Right atrium auricular region (tissue), 2 donors: ENCODE measurements at places on chromosomes 3 and 15. TPM values are rescaled to one million over a fixed set of nuclear protein-coding genes. Genes with fewer than 3 reads are reported as not detected.

GRCh38 chr15:65370885-65371284 lies 6.9 kb downstream of the IGDCC3 start:
- DNase-seq, result no peak

DNA sequence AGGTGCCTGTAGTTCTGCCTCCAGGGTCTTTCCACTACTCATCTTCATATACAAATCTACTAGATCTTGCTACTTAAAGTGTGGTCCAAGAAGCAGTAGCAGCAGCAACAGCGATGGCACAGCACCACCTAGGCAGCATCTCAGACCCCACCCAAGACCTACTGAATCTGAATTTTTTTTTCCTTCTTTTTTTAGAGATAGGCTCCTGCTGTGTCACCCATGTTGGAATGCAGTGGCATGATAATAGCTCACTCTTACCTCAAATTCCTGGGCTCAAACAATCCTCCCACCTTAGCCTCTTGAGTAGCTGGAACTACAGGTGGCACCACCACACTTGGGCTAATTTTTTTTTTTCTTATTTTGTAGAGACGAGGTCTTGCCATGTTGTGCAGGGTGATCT lies 346.7 kb upstream of the TGFBR2 start:
- DNase-seq, result no peak

GRCh38 chr15:41148065-41148464 lies 32.0 kb upstream of the INO80 start:
- DNase-seq, result no peak

- DNase-seq, result no peak
These were observed 449.5 kb upstream of the TBL1XR1 start for GRCh38 chr3:177646749-177647148.

DNA sequence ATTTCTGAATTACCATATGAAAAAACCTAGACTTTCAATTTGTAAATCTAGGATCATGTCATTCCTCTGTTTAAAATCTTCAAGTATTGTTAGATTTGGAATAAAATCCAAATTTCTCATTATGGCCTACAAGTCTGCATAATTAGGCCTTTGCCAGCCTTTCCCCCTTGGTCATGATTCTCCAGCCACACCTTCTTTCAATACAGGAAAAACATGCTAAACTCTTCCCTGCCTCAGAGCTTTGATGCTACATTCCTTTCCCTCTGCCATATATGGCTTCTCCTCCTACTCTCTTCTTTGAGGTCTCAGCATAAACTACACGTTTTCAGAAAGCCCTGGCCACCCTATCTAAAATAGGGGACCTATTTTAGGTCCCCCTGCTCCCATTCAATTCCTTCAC lies 48.5 kb downstream of the TM6SF1 start:
- no peak for DNase-seq

DNA sequence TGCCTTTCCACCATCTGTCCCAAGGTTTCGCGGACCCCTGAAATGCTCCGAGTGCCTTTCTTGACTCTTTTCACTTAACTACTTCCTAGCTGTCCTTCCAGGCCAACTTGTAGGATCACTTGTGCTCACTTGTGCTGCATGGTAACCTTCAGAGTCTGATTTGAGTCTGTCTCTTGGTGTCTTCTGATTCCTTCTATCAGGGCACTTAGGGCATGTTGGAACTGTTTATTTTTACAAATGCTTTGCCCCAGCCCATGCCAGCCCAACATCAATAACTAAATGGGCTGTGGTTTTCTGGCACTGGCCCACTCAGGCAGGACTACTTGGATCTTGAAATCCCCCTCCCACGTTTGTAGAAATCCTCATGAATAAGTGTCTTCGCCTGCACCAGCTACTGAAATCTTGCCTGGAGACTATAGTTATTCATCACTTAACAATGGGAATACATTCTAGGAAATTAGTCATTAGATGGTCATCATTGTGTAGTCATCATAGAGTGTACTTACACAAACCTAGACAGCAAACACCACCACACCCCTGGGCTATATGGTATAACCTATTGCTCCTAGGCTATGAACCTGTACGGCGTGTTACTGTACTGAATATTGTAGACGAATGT lies 123.1 kb upstream of the STRIT1 start:
- DNase-seq, result no peak

GRCh38 chr15:77350792-77351191 lies 69.1 kb downstream of the PEAK1 start:
- no peak for DNase-seq

DNA sequence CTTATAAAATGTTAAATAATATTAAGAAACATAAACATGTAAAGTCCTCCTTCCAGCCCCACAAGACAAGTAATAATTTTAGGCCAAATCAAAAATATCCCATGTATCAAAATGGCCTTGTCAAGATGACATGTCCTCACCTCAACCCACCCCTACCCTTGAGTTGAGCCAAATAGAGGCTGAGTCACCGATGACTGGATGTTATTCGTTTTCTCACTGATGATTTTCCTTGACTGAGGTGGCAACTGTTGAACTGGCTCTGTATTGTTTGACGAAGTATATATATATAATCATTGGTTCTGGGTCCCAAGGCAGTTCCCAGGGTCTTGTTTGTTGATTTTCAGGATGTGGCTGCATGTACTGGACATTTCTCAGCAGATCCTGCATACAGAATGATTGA lies 75.3 kb downstream of the TMEM108 start:
- no peak for DNase-seq

DNA sequence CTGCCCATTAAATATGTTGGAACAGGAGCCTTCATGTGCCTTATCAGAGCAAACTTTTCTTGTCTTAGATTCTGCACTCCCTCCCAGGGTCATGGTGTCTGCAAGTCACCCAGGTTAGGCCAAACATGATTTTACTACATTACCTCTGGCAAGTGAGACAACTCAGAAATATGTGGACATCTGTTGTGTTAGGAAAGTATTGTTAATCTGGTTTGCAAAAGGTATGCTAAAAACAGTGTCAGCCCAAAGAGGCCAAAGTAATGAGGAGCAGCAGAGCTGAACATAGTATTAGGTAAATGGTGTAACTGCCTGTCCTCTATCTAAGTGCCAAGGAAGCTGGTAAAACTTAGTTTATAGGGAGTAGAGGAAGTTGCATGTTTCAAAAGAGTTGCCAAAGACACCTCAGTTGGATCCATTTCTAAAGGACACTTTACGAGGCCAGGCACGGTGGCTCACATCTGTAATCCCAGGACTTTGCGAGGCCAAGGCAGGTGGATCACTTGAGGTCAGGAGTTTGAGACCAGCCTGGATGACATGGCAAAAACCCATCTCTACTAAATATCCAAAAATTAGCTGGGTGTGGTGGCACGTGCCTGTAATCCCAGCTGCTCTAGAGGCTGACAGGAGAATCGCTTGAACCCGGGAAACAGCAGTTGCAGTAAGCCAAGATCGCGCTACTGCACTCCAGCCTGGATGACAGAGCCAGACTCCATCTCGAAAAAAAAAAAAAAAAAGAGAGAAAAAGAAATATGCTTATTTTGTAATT lies 22.5 kb upstream of the PPIB start:
- no peak for DNase-seq

GRCh38 chr15:65752151-65752700 lies 39.9 kb downstream of the DENND4A start:
- no peak for DNase-seq

- DNase-seq, result no peak
These were observed 214.8 kb downstream of the KCNH8 start for GRCh38 chr3:19363071-19363470.

- peak; percentile 67 for DNase-seq
These were observed 104.2 kb upstream of the SLC7A14 start for GRCh38 chr3:170689893-170690660.

DNA sequence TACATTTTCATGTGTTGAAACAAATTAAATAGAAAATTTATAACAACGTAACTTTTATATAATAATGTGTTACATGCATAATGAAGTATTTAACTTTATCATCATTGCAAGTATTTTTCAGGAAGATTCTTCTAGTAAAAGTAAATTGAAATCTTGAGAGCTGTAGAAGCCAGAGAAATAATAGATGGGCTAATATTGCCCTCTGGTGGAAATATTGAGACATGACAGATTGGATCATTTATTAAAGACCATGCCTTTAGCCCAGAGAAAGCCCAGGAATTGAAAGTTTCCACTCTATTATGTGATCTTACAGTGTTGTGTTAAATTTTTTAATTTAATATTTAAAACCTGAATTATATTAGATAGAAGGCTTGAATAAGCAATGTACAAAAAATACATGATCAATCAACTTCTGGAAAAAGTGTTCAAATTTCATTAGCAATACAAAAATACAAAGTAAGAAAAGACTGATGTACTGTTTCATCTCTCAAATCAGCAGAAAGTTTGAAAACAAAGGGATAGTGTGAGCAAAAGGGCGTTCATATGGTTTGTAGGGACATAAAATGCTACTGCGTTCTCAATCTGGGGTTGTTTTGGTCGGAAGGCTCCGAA lies 52.7 kb upstream of the SPTSSB start:
- no peak for DNase-seq

GRCh38 chr15:77819851-77820728 lies 187.4 kb upstream of the LINGO1 start:
- no peak for DNase-seq

- no peak for DNase-seq
These were observed 12.8 kb downstream of the GPR176 start for GRCh38 chr15:39907216-39907615.

DNA sequence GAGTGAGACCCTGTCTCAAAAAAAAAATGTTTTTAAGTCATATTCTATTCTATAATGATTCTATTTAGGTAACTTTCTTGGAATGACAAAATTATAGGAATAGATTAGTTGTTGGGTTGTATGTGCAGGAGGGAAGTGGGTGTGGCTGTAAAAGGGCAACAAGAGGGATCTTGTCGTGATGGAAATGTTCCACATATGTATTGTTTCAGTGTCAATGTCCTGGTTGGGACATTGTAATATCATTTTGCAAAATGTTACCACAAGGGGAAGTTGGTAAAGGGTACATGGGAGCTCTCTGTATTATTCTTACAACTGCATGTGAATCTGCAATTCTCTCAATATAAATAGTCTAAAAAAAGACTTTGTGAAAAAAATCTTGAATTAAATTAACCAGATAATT lies 14.3 kb upstream of the ABHD5 start:
- DNase-seq, result no peak

- DNase-seq, result no peak
These were observed 342.1 kb upstream of the SOX2 start for GRCh38 chr3:181369637-181370036.

GRCh38 chr3:18114894-18115293 lies 310.2 kb downstream of the SATB1 start:
- no peak for DNase-seq

DNA sequence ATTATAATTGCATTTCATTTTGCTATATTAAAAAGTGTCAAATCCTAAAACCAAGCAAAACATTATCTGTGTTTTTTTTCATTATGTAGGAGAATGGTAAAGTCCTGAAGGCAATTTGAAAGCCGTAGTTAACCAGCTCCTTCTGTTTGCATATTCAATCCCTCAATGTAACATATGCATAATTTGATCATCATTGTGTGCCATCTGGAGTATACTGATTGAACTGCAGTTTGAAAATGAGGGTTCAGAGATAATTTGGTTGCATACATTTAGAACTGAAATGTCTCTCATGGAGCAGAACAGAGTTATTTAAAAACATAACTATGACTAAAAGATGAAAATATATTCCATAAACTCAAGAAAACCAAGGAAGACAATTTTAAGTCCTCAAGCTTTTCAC lies 518.6 kb downstream of the GBE1 start:
- no peak for DNase-seq

The CAPN3 gene
- 8.6 TPM for total RNA-seq

The SERINC4 gene
- total RNA-seq, result not detected

The ROBO2 gene
- not detected for total RNA-seq

The CYP19A1 gene
- total RNA-seq, result not detected

The BDH1 gene
- total RNA-seq, result 4.0 TPM

The XCR1 gene
- not detected for total RNA-seq

The ENTPD3 gene
- 0.12 TPM for total RNA-seq

The PTPRG gene
- total RNA-seq, result 33.9 TPM

The MYLK gene
- 85.1 TPM for total RNA-seq

The GOLGA6L7 gene
- total RNA-seq, result not detected

The CCR8 gene
- total RNA-seq, result not detected

The IL12A gene
- 3.9 TPM for total RNA-seq

The BCL2A1 gene
- 1.5 TPM for total RNA-seq

The CCNB2 gene
- total RNA-seq, result 2.1 TPM

The CCR2 gene
- 0.33 TPM for total RNA-seq

The GCNT3 gene
- total RNA-seq, result not detected
